ENCODE measurements at places on chromosomes 13 and 19.
A peak's percentile ranks its signal among the peaks of the same experiment; 100 is the strongest.

GRCh38 chr19:12202250-12202649, 39.4 kb downstream of the ZNF136 start:
- no peak for DNase-seq

DNA sequence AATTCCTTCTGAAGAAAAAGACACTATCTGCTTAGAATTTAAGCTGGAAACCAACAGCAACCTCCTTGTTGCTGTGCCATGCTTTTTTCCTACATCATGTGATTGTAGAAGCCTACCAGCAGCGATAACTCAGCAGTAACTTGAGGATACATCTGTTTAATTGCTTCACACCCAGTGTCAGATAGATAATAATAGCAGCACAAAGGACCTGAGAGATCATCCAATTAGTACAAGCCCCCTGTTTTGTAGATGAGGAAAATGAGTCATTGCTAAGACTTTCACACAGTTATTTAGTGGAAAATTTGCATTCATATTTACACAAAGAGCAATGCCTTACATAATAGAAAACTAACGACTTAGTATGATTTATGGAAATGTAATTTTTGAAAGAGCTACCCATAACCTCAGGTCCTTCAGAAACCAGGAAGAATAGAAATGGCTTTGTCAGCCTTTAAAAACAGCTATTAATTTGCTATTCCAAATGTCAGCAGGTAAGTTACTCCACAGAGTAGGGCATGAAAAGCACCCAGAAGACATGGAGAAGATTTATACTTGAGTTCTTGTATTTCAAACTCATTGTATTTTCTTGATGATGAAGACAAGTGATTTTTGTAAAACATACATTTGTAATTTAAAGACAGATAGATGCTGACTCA, 93.7 kb upstream of the SGCG start:
- no peak for DNase-seq

DNA sequence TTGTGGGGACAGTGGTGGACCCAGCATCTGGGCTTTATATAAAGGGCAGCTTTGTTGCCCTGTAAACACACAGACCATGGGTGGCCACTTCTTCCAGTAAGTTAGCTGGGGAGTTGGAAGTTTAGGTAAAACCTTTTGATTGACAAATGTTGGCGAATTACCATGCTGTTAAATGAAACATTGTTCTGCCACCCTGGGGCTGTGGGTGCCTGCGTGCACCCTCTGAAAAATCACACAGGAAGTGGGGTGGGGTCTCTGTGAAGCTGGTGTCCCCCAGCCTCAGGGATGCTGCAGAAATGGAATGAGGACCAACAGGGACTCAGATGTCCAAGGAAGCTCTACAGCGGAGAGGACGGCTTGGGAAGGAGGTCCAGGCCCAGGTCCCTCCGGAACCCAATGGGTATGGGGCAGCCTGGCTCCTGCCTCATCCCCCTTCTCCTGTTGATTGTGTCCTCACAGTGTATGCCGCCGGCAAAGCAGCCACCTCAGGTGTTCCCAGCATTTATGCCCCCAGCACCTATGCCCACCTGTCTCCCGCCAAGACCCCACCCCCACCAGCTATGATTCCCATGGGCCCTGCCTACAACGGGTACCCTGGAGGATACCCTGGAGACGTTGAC, 2.8 kb upstream of the USF2 start:
- DNase-seq = no peak

DNA sequence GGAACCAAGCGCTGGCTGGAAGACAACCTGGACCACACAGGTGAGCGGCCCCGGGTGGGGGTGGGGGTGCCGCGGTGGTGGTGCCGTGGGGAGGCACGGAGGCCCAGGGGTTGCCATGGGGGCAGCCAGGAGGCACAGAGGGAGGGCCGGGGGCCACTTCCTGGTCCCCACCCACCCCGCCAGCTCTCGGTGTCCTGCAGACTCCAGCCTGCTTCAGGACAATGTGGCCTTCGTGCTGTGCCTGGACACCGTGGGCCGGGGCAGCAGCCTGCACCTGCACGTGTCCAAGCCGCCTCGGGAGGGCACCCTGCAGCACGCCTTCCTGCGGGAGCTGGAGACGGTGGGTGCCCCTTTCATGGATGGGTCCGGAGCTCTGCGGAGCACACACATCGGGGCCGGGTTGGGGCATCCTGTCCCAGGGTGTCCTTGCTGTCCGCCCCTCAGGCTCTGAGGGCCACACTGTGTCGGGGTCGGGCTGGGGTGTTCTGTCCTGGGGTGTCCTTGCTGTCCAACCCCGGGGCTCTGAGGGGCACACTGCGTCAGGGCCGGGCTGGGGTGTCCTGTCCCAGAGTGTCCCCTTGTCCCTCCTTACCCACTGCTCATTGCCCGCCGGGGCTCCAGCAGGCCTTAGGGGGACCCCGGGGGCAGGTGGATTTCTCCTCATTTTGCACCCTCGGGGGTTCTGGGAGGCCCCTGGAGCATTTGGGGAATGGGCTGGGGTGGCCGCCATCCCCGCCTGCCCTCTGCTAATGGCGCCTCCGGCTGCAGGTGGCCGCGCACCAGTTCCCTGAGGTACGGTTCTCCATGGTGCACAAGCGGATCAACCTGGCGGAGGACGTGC, 18.3 kb downstream of the NCLN start:
- DNase-seq = no peak

GRCh38 chr13:65605396-65605795, 1624.7 kb downstream of the PCDH9 start:
- DNase-seq = no peak

GRCh38 chr13:53405616-53406015, 377.0 kb downstream of the OLFM4 start:
- DNase-seq = no peak

DNA sequence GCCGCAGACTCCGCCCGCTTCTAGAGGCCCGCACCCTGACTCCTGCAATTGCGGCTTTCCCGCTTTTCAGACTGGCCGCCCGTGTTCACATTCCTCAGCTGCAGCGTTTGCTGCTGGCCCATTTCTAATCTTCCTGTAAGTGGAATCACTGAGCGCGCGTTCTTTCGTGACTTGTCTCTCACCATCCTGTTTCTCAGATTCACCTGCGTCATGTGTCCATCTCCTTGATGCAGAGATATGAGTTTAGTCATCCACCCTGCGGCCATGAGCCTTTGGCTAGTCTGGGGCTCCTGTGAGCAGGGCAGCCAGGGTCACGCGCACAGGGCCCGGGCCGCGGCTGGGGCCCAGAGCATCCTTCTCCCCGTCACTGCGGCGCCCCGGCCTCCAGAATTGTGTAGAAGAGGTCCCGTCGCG, 110.0 kb downstream of the CRYL1 start:
- no peak for DNase-seq

GRCh38 chr13:74068471-74068870, 65.7 kb downstream of the KLF12 start:
- DNase-seq = no peak

DNA sequence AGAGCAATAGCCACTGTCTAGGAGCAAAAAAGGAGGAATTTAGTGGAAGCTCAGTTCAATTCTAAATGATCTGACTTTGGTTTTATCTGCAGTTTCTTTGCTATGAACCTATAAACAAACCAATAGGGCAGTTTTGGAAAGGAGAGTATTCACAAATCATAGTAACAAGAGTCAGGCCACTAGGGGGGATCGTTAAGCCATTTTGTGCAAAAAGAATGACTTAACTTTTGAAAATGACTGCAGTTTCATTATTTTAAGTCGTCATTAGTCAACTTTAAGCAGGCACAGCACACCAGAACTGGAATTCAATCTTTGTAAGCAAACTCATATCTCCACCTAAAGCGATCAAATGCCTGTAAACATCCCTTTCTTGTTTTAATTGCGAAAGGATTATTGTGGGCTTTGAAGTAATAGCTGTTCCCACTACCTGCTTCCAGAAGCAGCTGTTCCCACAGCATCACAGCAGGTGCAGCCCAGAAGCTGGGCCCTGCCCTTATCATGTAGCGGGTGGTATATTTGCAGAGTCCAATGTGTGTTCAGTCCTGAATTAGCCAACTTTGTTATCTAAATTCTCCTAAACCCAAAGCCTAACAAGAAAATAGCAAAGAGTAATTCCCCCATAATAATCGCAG, 51.5 kb downstream of the SOX21 start:
- DNase-seq = no peak

GRCh38 chr19:39847525-39847924, 1.3 kb upstream of the FBL start:
- DNase-seq = no peak

GRCh38 chr19:33493401-33494275, 28.0 kb downstream of the PEPD start:
- no peak for DNase-seq

DNA sequence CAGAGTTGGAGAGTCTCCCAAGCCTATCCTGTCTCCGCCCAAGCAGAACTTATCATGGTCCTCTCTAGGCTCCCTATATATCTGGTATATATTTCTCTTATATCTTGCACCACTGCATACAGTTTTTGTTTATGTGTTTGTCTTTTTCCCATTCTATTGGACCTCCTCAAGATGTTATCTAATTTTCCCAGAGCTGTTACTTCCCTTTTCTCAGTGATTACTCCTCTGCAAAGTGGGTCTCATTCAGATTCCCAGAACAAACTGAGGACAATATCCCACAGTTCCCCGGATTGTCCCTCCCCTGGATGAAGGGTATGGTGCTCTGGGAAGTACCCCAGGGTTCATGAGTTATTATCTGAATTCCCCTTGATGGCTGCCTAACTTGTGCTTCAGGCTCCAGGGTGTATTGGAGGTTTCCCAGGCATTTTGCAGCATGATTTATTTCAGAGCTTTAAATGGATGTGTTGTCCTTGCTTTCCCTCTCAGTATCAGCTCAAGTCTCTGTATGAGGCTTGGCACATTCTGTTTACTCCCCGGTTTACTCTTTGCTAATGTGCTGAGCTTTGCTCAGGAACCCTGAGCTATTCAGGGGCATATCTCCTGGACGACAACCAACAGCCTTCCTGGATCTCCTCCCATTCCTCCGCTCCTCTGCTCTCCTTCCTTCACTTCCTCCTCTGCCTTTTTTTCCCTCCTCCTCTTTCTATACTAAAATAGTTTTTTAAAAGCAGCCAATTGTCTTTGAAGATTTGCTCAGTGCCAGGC, 329.3 kb downstream of the SPRY2 start:
- no peak for DNase-seq

DNA sequence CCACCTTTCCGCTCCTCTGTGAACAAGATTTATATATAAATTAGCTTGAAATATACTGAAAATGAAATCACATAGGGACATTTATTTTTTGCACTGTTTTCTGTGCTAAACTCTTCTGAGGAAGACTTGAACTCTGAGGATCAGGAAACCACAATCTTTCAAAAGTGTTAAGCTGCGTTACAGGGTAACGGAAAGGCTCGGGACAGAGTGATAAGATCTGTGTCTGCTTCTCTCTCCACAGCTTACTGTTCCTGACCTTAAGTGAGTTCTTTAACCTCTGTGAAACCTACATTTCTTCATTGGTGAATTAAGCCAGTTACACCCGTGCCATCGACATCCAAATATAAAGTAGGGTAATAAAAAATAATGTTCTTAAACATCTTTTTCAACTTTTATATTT, 38.9 kb downstream of the DACH1 start:
- no peak for DNase-seq

DNA sequence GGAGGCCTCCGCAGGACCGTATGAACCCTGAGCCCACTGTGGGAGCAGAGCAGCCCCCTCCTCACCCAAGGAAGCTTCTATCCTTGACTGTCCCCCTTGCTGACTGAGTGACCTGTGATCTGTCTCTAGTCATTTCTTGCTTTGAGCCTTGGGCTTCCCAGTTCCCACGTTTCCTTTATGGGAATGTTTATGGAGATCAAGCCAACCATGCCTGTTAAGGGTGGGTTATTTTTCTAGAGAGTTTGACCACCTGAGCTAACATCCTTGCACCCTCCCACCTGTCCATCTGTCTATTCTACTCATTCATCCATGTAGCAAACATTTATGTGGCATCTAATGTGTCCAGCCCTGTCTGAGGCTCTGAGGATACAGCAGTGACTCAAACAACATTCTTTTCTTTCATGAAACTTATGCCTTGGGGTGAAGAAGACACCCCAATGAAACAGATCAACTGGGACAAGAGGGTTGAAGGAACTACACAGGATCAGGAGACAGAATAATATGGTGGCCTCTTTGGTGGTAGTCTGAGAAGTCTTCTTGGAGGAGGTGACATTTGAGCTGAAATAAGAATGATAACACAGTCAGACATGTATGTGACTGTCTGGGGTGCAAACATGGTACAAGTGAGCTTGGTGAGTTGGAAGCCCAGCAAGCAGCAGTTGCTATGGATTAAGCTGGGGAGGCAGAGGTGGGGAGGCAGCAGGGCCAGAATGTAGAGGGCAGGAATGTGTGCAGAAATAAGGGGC, 30.5 kb downstream of the CERS4 start:
- DNase-seq = no peak

DNA sequence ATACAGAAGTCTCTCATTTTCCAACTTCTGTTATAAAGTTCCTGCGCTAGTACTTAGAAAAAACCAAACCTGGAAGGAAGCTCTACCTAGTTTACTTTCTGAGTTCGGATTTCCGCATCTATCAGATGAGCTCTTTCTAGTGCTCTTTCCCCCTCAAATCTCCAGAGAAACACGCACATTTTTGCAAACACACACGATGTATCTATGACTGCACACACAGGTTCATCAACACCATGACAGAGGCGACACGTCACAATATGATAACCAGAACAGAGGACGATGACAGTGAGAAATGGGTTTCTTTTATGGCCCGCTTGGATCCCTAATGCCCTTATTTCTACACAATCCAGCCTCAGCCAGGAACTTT, 629 bp upstream of the LRRC63 start:
- DNase-seq = peak; percentile 26

DNA sequence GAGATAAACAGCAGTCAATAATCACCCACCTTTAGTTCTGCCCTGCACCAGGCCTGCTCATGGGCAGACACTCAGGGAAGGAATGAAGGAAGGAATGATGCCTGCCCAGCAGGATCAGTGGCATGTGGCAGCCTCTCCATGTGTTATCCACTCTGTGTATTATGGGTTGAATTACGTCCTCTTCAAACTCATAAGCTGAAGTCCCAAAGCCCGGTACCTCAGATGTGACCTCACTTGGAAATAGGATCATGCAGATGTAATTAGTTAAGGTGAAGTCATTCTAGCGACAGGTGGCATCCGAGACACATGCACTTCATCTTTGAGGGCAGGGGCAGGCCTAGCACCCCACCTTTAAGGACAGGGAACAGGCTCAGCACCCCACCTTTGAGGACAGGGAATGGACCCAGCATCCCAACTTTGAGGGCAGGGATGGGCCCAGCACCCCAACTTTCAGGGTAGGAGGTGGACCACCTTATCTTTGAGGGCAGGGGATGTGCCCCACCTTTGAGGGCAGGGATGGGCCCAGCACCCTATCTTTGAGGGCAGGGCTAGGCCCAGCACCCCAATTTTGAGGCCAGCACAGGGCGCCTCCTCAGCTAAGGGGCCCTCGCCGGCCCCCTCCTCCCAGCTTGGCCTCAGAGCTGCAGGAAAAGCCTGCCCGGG, 127.6 kb downstream of the URI1 start:
- DNase-seq = peak; percentile 34

GRCh38 chr19:58581227-58582141, 8.3 kb upstream of the MZF1 start:
- DNase-seq = no peak

Measured in NCI-H2029 (cell line).